Stimulated activated CD4-positive, alpha-beta T cell treated with anti-CD3 and anti-CD28 coated beads, Interleukin-12 subunit alpha, Interleukin-12 subunit beta, amount 100 ng/mL, for 24 hours (primary cell): ENCODE measurements at places on chromosomes 5 and 9.

DNA sequence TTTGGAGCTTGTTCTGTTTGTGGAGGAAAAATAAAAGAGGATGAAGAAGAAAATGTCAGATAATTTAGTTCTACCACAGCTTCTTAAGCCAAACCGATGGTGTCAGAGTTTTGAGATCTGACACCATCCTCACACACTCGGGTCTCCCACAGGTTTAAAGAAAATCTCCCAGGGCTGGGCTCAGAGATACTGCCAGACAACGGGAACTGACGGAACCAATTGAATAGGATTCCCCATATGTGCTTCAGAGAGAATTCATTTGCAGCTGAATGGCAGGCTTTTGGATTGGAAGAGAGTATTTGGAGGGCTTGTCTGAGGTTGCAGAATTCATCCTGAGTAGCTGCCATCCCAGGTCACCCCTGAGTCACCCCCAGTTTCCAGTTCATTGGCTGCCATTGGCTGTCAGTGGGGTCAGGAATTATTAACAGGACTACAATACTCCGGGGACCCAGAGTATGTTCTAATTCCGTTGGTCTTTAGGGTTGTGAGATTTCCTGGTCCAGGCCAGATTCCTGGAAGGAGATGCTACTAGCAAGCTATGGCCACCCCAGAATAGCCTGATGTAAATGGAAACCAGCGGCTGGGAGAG is 131.3 kb downstream of the PDZD2 start:
- no peak for DNase-seq

- no peak for DNase-seq
These were observed 39.4 kb downstream of the LYRM7 start for GRCh38 chr5:131210151-131210510.

GRCh38 chr9:34959461-34959860 is 1.4 kb downstream of the PHF24 start:
- no peak for DNase-seq

DNA sequence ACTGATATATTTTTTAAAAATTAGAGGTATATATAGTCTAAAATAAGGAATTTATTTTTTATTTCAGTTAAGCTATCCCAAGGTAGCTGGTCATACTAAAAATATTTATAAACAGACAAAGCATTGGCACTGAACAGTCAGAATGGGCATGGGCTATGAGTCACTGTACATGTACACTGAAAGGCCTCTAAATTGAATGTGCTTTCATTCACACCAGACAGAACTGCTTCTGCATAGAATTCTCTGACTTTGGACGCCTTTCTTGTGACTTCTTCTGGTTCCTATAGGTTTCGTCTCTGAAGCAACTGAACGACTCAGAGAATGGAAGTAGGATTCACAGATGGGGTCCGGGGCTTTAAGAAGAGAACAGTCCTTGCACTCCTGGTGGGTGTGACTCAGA is 394.8 kb upstream of the MEF2C start:
- no peak for DNase-seq

GRCh38 chr5:174053905-174054304 is 8.4 kb downstream of the NSG2 start:
- DNase-seq = no peak

DNA sequence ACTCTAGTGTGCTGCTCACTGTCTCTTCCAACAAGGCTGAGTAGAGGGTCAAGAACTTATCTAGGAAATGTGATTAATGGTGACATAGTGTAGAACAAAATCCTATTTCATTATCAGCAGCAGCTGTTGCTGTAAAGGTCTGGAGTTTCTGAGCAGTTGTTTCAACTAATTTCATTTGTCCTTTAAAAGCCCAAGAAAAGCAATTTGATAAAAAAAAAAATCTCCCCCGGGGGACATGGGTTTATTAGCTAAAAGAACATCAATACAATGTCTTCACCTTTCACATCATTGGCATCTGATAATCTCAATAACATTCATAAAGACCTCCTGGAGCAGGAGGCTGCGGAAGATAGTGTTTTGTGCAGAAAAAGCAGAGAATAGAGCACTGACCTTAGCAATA is 468.1 kb downstream of the KCTD16 start:
- no peak for DNase-seq

- no peak for DNase-seq
These were observed 68.1 kb downstream of the GALNT12 start for GRCh38 chr9:98875536-98875935.

GRCh38 chr5:170752257-170753215 is 31.0 kb upstream of the GABRP start:
- DNase-seq = no peak

GRCh38 chr5:133247881-133248624 is 196.2 kb downstream of the HSPA4 start:
- DNase-seq = no peak

- no peak for DNase-seq
These were observed 2.6 kb downstream of the SLC2A6 start for GRCh38 chr9:133476036-133476931.

GRCh38 chr9:90803860-90804593 is 2.4 kb downstream of the SYK start:
- DNase-seq = no peak
